Activated CD4-positive, alpha-beta memory T cell treated with anti-CD3 and anti-CD28 coated beads, Interleukin-2, amount 10 ng/mL, durations not matched to agents 7 days and 5 days (primary cell): ENCODE measurements at places on chromosomes 12 and 14.

DNA sequence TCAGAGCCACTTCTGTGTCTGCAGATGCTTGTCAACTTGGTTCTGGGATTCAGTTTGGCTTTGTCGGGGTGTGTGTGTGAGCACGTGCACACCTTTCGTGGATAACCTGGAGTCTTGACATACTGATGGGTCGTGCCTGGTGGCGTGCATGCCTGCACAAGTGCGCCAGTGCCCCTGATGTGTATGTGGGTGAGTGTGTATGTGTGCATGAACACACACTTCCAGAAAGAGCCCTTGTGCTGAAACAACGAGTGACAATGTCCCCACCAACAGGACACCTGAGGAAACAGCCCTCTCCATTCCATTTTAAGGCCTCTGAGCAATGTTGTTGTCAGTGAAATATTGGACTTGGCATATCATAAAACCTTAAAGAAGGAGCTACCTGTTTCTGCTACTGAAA lies 53.9 kb downstream of the SMUG1 start:
- DNase-seq = no peak

- no peak for DNase-seq
Measured at GRCh38 chr14:70721542-70721941, 79.8 kb downstream of the TTC9 start.

DNA sequence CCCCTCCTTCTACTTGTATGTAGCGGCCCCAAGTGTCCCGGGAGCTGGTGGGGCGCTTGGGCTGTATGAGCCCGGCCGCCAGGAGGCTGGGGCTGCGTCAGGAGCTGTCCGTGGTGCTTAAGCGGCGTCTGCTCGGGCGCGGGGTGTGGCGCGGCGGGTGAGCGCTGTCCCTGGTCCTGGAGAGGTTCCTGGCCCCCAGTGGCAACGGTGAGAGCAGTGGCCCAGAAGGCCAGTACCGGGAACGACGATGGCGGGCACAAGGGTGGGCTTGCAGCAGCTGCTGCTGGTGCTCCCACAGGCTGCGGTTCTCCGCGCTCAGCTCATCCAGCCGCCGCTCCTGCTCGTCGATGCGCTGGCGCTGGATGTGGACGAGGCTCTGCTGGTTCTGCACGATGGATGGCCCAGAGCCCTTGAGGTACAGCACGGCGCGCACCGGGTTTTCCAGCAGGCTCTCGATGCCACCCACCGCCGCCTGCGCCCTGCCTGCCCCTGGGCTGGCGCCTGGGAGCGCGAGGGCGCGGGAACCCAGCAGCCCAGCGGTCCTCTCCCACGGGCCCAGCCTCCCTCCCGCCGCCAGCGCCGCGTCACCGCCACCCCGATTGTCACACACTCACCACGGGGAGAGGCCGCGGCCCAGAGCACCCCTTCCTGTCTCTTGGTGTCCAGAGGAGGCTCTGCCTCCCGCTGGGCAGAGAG lies 41.9 kb upstream of the FKBP4 start:
- DNase-seq = peak; percentile 79

DNA sequence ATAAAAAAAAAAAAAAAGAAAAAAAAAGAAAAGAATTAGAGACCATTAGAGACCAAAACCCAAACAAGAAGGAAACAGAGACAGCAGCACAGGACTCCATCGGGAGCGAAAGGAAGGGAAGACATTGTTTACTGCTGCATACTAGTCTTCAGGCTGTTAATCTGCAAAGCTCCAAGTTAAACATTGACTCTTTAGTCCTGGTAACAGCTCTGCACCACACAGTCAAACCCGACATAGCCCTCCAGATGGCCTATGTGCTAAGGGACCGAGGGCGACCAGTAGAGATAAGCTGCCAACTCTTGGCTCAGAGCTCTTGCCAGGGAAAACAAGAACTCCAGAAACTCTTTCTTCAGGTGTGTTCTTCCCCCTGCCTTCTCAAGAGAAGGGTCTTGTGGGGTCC lies 7.8 kb downstream of the P2RX4 start:
- no peak for DNase-seq

DNA sequence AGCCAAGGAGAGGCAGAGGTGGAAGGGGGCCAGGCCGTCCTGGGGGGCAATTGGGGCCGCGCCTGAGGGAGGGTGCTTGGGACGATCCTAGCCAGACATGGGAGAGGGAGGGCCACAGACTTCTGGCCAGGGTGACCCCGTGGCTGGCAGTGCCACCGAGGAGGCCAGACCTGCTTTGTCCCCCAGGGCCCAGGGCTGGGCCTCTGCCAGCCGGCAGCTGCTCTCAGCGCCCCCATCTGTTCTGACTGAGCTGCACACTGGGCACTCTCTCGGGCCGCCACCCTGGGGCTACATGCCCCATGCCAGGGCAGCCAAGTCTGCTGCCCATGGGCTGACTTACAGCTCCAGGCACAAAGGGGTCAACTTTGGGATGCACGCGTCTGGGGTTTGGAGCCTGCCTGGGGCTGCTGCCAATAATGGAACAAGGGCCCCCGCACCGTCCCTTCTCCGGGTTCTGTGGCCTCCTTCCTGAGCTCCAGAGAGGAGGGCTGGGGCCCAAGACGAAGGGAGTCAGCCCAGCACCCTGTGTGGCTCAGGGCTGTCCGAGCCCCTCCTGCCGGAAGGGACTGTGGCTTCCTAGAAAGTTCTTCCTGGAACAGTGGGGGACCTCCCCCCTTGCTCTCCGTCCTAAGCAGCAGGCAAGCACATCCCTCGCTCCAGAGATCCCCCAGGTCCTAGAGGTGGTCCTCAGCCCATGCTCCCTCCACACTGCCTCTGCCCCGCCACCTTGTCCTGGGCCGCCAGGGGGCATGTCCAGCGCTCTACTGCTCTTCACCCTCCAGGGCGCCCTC lies 1.1 kb downstream of the ADSS1 start:
- DNase-seq = no peak

- no peak for DNase-seq
Measured at GRCh38 chr12:24815114-24815423, 133.8 kb downstream of the BCAT1 start.

DNA sequence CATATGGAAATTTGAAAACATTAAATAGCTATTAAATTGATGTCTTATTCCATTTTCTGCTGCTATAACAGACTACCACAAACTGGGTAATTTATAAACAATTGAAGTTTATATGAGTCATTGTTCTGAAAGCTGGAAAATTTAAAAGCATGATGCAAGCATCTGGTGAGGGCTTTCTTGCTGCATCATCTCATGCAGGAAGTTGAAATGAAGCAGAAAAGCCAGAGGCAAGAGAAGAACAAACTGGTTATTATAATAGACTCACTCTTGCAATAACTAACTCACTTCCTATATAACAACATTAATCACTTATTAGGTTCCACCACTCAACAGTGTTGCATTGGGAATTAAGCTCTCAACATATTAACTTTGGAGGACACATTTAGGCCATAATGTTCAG lies 1277.4 kb downstream of the LRFN5 start:
- no peak for DNase-seq

- no peak for DNase-seq
Measured at GRCh38 chr14:21136024-21136423, 19.8 kb downstream of the OR5AU1 start.

GRCh38 chr12:116713527-116713926 lies 24.3 kb downstream of the SPRING1 start:
- DNase-seq = no peak

DNA sequence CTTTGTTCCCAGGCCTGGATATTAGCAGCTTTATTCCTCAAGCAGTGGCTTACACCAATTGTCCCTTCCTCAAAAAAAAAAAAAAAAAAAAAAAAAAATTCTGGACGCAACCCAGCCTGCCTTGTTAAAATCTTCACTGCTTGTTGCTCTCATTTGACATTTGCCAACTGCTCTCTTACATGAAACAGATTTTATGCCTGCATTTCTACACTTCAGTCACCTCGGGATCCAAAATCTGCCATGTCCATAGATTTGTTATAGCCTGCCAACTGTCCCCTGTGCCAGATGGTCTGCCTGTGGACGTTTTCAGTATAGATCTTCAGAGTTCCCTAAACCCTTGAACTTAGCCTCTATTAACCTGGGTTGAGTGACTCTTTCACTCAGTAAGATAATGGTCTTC lies 651.5 kb downstream of the FSCB start:
- no peak for DNase-seq

DNA sequence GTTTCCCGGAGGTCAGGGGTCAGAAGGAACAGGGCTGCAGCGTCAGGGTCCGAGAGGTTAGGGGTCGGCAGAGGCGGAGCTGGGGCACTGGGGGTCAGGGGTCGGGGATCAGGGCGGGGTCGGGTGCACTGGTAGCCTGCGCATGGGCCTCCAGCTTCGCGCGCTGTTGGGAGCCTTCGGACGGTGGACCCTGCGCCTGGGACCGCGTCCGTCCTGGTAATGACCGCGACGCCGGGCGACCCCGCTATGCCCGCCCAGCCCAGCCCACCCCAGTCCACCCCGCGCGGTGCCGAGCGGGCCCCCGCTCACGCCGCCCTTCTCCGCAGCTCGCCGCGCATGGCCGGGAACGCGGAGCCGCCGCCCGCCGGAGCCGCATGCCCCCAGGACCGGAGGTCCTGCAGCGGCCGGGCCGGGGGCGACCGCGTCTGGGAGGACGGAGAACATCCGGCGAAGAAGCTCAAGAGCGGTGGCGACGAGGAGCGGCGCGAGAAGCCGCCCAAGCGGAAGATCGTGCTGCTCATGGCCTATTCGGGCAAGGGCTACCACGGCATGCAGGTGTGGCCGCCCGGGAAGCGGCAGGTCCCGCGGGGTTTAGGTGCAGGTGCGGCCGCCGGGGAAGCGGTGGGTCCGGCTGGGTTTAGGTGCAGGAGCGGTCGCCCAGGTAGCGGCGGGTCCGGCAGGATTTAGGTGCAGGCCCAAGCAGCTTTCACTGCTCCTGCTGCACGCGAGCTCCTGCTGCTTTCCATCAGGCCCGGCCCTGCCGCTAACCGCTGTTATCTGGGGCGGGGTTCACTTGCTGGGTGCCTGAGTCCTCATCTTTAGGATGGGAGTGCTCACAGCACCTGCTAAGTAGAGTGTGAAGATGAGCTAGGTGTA lies 743 bp downstream of the PUS1 start:
- peak; percentile 60 for DNase-seq

- DNase-seq = no peak
Measured at GRCh38 chr12:57235728-57236131, 6.2 kb downstream of the SHMT2 start.

DNA sequence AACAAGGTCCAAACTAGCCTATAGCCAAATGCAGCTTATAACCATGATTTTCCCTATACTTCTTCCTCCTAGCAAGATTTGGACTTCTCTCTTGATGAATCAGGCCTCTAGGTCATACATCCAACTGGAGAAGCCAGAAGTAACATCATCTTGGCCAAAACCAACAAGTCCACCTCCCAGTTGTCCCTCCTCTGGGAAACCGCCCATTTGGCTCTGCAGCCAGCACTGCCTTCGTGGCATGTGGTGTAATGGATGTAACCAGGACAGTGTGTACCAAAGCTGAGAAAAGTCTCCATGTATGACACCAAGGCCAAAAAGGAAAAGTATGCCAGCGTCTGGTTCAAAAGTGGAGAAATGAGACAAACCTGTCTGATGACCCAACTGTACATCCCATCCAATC lies 59.3 kb upstream of the VASH1 start:
- no peak for DNase-seq

- no peak for DNase-seq
Measured at GRCh38 chr12:532908-533565, 73.3 kb downstream of the B4GALNT3 start.

DNA sequence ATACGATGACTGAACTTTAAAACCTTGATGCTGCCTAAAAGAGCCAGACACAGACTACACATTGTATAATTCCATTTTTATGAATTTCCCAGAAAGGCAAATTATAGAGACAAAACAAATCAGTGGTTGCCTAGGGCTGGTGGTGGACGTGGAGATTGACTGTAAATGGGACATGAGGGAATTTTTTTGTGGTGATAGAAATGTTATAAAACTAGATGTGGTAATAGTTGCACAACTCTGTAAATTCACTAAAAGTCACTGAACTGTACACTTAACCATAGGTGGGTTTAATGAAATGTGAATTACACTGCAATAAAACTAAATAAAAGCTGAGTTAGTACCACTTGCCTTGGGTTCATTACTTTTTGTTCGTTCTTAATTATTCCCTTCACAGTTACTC lies 72.1 kb downstream of the PLEKHA5 start:
- no peak for DNase-seq

- DNase-seq = no peak
Measured at GRCh38 chr14:51087031-51087441, 7.9 kb downstream of the TRIM9 start.

DNA sequence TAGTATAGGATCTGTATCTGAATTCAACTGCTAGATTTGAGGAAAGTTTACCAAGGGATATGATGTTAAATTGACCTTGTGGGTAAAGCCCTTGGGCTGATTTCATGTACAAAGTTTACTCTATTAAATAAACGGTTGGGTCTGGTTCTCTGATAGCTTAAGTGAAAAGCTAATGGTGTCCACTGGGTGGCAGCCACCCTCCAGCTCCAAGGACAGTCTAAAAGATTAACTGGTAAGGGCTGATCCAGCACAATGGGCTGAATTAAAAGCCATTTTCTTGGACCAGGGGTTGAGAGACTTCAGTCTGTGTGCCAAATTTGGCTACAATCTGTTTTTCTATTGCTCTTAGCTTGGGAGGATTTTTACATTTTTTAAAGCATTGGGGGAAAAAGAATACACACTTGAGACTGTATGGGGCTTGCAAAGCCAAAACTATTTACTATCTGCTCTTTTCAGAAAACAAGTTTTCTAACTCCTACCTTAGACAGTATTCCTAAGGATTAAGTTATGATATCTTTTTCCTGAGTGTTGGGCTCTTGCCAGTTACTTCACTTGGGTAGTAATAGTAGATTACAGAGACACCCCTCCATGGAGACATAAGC lies 116.5 kb downstream of the GPHN start:
- peak; percentile 43 for DNase-seq

- no peak for DNase-seq
Measured at GRCh38 chr12:713281-713875, 39.0 kb upstream of the WNK1 start.

- no peak for DNase-seq
Measured at GRCh38 chr12:80195074-80195726, 95.9 kb downstream of the OTOGL start.

- DNase-seq = peak; percentile 25
Measured at GRCh38 chr12:103930787-103931735, 851 bp downstream of the HSP90B1 start.

DNA sequence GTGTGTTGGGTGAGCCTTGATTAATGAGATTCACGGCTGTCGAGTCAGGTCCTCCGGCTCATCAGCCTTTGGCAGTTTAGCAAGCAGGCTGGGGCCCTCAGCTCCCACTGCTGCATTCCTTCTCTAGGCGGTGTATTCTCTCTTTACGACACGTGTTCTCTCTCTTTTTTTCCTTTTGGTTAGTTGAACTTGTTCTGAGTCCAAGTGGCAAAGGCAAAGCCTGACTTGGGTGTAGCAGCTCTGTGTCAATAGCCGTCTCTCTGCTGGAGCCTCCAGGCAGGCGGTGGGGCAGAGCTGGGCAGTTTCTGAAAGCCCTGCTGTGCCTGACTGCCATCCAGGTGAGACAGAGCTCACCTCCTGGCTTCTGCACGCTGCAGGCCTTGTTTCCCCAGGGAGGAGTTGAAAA lies 46.6 kb downstream of the SUSD6 start:
- DNase-seq = no peak
